ENCODE measurements at places on chromosomes 2 and 18.

- no peak for DNase-seq
Measured at GRCh38 chr2:231315896-231316295, 79.6 kb upstream of the B3GNT7 start.

GRCh38 chr18:49360582-49360981 is 99.9 kb downstream of the DYM start:
- DNase-seq, result no peak

DNA sequence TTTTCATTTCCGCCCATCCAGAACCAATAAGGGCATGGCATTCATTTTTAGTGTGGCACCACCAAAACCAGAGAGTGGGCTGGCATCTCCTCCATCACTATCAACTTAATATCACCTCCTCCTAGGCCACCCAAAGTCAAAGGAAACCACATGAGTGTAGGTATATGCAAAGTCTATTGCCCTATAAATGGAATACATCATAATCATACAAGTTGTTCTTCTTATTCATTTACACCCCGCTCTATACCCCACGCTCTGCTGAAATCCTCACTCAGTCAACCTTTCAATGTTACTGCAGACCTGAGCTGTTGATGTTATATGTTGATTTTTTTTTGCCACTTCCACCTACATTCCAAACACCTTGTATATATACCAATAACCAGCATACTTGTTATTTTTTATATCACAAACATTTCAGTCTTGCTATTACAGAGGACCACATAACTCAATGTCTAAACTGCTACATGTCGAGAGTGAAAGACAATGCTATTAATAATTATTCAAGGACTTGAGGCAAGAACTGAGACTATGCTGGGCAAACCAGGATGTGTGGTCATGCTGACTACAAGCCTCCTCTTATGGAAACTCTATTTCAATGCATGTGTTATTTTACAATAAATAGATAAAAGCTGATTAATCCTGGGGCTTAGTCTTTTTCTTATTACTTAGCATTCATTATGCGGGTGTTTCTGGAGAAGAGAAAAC is 466.5 kb upstream of the ID2 start:
- no peak for DNase-seq

DNA sequence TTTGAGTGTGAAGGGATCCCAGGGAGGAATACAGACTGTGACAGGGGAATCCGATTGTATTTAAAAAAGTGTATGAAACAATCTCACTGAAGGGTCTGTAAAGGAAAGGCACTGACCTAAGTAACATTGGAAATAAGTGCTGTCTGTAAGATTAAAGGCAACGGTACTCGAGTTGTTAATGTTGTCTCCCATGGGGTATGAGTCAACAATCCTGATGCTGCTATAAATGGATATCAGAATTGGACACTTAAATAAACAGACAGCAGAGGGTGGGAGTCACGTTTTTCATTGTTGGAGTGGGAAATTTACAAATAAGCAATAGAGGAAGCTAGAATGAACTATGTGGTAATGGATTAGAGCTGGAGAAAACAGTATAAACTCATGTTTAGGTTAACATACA is 452.4 kb upstream of the RGPD4 start:
- no peak for DNase-seq

GRCh38 chr2:170895023-170895757 is 33.9 kb upstream of the GORASP2 start:
- no peak for DNase-seq

DNA sequence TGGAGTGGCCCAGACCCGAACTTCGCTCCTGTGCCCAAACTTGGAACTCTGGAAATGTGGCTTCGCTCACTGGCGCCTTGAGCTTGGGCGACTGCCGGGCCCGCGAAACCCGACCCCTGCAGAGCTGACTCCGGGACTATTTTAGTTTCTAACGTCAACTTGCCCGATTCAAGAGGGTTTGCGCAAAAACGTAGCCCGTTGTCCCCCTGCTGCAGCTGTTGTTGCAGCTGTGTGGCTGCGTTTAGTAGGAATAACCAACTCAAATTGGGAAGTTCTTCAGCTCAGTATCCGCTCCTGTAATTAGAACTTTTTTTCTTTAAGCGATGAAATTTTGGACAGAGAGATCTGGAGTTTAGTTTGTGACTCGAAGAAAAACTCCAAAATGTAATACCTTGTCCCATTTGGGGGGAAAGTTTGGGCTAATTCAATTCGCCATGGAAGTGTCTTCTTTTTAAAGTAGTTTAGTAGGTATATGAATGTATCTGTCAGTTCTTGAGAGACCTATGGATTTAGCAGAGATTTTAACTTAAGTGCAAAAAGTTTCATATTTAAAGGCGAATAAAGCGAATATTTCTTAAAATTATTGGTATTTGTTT is 559 bp downstream of the MYL12A start:
- no peak for DNase-seq

- DNase-seq, result no peak
Measured at GRCh38 chr2:137930146-137930545, 34.1 kb upstream of the HNMT start.

- no peak for DNase-seq
Measured at GRCh38 chr2:241812730-241813643, 4.0 kb downstream of the NEU4 start.

DNA sequence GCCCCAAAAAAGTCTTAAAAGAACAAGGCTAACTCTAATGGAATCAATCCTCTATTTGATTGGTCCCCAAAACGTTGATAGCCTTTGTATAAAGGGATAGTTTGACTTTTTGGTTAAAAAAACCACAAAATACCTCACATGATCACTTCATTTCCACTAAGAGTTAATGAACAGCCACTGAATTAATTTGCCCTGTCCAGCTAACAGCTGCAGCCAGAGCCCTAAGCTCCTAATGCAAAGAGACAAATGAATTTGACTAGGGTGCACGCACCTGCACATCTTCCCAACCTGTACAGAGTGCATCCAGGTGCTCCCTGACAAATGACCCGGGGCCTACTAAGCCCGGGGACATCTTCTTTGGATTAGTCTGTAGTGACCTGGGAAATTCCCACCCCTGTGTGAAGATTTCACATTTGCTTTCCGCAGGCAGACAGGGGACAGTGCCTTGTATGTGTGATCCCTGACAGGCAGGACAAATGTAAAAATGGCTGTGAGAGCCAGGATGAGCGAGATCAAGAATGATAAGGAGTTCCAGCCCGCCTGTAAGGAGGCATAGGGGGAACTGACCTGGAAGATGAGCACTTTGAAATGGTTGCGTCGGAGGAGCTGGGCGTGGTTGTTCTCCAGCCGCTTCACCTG is 893 bp downstream of the CAVIN2 start:
- DNase-seq, result no peak

DNA sequence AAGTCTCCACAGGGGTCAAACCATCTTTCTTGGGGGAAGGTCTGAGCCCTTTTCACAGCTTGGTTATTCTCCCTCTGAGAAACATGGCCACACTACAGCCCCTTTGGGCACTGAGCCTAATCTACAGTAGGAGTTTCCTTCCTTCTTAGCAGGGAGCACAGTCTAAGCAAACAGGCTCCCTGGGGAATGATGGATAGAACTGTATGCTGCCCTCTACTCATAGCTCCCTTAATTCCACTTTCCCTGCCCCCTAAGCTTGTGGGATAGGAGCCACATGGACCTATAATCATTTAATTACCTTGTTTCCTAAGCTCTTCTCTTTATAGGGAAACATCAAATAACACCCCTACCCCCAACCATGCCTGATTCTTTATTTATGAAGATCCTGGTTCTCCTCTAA is 442.1 kb upstream of the MEX3C start:
- no peak for DNase-seq

DNA sequence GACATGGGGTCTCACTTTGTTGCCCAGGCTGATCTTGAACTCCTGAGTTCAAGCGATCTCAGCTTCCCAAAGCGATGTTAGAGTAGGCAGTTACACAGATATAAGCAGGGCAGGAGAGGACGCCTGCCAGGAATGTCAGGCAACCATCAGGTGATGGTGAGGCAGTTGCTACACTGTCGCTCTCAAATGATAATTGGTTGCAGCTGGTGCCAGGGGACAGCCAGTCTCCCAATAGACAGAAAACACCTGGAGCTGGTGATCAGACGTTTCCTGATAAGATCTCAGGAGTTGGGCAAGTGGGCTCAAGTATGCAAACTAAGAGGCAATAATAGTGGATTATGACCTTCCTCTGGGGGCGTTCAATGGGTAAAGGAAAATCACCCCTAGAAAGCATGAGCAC is 163.1 kb upstream of the RGPD4 start:
- no peak for DNase-seq

DNA sequence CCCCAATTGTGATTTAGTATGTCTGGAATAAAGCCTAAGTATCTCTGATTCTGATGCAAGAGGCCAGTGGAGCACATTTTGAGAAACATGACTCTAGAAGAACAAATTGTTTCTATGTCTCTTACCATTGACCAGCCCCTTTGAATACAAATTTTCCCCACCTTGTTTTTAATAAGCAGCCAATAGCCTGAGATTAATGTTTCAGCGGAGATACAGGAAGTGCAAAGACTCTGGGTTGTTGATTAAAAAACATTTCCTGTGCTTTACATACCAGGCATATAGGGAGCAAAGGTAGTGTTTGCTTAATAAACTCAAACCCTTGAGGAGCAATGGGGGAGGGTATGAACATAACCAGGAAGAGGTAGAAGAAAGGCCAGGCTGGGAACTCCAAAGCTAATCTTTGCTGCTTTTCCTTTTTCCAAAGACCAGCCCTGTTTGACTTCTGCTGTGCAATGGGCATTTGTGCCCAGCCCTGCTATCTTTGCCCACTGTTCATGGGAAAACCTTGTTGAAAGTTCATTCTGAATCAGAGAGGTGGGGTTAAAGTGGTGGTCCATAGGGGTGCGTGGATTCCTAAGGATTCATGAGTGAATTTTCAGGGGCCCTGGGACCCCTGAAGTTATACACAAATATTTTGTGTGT is 29.3 kb downstream of the UPP2 start:
- no peak for DNase-seq

GRCh38 chr2:220574038-220574437 is 946.6 kb downstream of the SLC4A3 start:
- no peak for DNase-seq

- no peak for DNase-seq
Measured at GRCh38 chr2:157875641-157876065, 477 bp downstream of the ACVR1 start.

DNA sequence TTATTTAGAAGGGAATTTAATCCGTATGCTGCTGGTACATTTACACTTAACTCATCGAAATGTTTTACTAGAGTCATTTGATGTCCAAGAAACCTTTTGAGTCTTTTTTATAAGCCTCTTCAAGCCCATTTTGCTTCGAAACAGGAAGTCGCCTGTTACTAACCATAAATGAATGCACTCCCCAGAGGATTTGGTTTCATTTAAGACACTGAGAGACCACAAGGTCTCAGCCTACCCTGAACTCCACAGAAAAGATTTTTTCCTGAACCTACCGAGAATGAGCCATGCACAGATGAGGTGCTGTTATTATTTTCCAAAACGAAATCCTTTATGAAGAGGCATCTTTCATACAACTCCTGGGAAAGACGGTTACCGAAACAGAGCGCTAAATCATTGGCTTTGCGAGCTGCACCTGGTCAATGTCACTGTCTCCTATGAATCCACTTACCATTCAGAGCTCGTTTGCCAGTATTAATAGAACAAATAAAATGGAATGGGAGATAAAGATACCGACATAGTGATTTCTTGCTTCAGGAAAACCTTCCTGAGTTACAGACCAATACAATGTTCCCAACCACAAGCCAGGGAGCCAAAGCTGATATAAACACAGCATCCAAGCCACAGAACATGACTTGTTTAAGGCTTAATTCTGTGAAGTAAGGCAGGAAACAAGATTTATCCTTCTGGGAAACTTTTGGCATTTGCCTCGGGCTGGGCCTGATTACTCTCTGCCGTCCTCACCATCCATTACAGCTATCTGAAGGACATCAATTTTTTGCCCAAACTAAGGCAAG is 382.1 kb downstream of the OSR1 start:
- DNase-seq, result peak; percentile 49

DNA sequence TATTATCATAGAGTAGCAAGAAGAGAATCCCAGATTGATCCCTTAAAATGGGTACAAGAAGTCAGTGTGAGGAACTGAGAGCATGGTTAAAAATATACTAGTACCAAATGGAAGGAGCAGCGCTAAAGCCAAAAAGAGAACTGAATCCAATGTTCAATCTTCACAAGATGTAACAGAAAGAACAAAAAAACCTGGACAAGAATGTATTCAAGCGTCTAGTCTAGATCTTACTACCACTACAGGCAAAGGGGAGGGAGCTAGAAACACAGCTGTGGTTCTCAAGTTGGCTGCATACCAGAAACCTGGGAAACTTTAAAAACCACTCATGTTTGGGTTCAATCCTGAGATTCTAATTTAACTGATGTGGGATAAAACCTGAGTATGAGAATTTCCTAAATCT is 57.5 kb downstream of the PIAS2 start:
- DNase-seq, result no peak

- DNase-seq, result no peak
Measured at GRCh38 chr2:237673130-237674001, 46.0 kb downstream of the LRRFIP1 start.

DNA sequence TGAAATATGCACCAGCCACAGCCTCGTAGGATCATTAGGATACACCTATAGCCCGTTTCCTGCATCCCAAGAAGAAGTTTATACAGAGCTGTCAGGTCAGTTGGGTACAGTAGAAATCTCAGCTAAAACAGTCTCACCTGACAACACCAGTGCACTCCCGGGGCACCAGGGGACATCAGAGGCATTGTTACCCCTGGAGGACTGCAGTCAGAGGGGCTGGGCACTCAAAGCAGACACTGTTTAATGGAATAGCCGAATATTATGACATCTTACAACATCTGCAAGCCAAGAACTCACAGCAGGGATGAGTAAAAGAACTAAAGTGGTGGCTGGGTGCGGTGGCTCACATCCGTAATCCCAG is 93.0 kb upstream of the ID2 start:
- DNase-seq, result no peak

DNA sequence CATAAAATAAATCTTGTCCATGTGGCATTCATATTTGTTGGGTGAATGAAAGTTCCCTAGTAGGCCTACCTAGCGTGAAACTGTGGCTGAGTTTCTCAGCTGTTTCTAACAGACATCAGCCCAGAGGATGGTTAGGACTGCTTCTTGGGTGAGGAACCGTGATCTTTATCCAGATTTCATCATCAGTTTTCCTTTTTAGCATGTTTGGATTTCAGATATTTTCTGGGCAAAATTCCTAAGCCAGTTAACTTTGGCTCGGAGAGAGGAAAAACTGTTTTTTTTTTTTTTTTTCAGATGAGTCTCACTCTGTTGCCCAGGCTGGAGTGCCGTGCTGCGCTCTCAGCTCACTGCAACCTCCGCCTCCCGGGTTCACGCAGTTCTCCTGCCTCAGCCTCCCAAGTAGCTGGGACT is 53.5 kb downstream of the DGKD start:
- DNase-seq, result no peak

- DNase-seq, result no peak
Measured at GRCh38 chr2:188931361-188931760, 42.8 kb upstream of the COL3A1 start.
